Nephron progenitor cell (in vitro differentiated cells): ENCODE measurements at places on chromosomes 11 and 22.
A peak's percentile ranks its signal among the peaks of the same experiment; 100 is the strongest.

GRCh38 chr22:50526108-50526833, 873 bp upstream of the SCO2 start:
- peak; percentile 84 for DNase-seq
- H3K4me1 ChIP-seq, result peaks cover 23% of the 10 kb centered on the region
- H3K36me3 ChIP-seq, result peaks cover 12% of the 10 kb centered on the region
- no peak overlapping the region for H3K27ac ChIP-seq
- peaks cover 38% of the 10 kb centered on the region for H3K27me3 ChIP-seq

GRCh38 chr11:118921929-118922744, 3.6 kb downstream of the BCL9L start:
- peak; percentile 64 for DNase-seq
- peaks cover 79% of the 10 kb centered on the region for H3K4me1 ChIP-seq
- H3K27me3 ChIP-seq, result no peaks in the 10 kb centered on the region

DNA sequence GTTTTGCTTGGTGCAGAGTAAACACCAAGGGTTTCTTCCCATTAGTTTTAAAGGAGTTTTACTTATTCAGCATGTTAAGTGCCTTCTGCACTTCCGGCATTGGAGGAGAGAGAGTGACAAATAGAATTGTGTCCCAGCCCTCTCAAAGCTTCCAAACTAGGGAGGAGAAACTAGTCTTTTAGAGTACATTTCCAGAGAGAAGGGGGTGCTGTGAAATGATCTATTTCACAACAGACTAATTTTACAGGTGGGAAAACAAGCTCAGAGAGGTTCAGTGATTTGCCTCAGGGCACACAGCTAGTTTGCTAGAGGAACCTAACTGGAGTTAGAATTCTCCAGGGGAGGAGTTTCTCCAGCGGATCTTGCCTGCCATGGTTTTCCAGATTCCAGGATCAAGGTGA, 12.6 kb downstream of the MPST start:
- H3K27ac ChIP-seq, result peak overlapping the region; percentile 62
- H3K4me3 ChIP-seq, result no peak overlapping the region
- peaks cover 9% of the 10 kb centered on the region for H3K36me3 ChIP-seq
- H3K27me3 ChIP-seq, result peaks cover 9% of the 10 kb centered on the region
- H3K4me1 ChIP-seq, result peaks cover 30% of the 10 kb centered on the region
- DNase-seq, result no peak

DNA sequence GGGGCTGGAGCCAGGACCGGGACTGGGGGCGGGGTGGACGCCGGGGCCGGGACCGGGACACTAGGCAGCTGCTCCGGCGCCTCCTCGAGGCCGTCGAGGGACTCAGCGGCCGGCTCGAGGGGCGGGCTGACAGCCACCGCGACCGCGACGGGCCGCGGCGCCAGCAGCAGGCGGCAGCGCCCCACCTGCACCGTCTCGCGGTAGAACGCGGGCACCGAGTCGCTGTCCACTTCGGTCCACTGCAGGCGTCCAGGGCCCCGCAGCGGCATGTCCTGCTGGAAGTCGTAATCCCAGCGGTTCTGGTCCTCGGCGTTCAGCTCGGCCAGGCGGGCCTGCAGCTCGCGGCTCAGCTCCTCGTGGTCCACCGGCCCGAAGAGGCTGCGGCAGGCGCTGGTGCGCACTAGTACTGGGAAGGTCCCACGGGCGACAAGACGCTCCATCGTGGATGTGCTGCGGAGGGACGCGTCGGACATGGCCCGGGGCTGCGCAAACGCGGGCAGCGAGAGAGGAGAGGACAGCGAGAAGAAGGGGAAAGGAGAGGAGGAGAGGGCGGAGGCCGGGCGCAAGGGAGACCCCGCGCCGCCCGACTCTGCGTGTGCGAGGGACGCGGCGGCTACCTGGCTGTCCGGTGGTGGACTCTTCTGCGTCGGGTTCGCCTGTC, 428 bp downstream of the CDKN1C start:
- peaks cover 14% of the 10 kb centered on the region for H3K27me3 ChIP-seq
- H3K36me3 ChIP-seq, result peaks cover 11% of the 10 kb centered on the region
- peak overlapping the region; percentile 94 for H3K4me3 ChIP-seq
- peak; percentile 64 for DNase-seq
- H3K27ac ChIP-seq, result peak overlapping the region; percentile 21

DNA sequence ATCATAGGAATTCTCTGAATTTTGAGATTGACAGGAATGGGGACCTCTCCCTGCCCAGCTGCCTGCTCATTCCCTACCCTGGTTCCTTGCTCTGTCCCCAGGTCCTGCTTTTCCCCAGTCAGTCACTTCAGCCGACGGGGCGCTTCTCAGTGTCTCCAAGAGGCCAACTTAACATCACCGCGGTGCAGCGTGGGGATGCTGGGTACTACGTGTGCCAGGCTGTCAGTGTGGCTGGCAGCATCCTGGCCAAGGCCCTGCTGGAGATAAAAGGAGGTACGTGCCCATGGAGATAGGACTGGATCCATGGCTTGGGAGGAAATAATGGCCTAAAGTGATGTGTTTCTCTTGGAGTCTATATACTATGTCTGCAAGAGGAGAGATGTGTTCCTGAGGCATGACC, 7.0 kb downstream of the ROBO3 start:
- H3K4me1 ChIP-seq, result peaks cover 30% of the 10 kb centered on the region
- no peaks in the 10 kb centered on the region for H3K36me3 ChIP-seq

DNA sequence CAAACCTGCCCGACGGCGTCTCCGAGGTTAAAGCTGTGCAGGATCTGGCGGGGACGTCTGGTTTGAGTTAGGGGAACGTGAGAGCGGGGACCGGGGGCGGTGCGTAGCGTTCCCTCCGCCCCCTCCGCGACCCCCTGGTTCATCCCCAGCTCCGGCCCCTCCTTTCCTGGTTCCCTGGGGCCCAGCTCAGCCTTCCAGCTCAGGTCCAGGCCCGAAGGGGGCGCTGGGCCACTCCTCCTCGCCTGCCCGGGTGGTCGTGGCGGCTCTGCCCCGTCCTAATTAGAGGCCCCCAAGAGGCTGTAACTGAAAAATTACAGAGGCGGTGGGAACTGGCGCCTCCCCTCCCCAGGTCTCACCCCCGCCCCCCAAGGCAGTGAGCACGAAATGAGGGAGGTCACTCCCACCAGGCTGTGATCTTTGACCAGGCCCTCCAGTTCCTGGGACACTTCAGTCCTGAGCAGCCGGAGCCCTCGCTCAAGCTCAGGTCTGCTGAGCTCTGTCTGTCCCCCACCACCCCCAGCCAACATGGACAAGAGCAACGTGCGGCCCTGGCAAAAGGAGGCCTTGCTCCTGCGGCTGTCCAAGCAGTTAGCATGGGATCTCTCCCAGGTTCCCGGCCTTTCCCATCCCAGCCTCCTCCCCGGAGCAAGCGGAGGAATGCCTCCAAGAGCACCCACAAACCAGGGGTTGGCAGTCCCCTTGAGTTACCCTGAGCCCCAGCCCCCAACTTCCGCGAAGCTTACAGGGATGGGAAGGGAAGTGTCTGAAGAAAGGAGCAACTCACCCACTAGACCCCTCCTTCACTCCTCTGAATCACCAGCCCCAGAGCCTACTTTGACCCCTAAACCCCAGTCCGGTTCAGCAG, 3.3 kb downstream of the CD248 start:
- no peaks in the 10 kb centered on the region for H3K36me3 ChIP-seq
- peak overlapping the region; percentile 100 for H3K27ac ChIP-seq
- H3K4me1 ChIP-seq, result peaks cover 54% of the 10 kb centered on the region
- DNase-seq, result peak; percentile 79

- no peaks in the 10 kb centered on the region for H3K27me3 ChIP-seq
- H3K27ac ChIP-seq, result no peak overlapping the region
- peaks cover 74% of the 10 kb centered on the region for H3K4me1 ChIP-seq
- no peak overlapping the region for H3K4me3 ChIP-seq
Observed at GRCh38 chr11:64771861-64772260, 6.5 kb downstream of the SF1 start.

DNA sequence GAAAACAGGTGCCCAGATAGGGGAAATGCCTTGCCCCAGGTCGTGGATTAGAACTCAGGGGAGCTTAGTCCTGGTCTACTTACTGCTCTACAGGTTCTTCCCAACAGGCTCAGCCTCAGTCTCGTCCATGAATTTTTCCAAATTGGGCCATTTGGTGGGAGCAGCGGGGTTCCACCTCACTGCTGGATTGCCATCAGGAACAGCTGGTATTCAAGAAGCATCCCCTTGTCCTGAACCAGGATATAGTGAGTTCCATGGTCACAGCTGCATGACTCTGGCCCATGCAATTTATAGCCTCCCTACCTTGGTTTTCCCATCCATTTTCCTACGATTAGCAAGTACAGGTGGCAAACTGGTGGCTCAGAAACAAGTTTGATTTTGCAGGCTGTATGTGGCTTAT, 6.6 kb upstream of the UBE2L6 start:
- peaks cover 7% of the 10 kb centered on the region for H3K27me3 ChIP-seq
- no peak overlapping the region for H3K27ac ChIP-seq
- H3K4me1 ChIP-seq, result peaks cover 32% of the 10 kb centered on the region

DNA sequence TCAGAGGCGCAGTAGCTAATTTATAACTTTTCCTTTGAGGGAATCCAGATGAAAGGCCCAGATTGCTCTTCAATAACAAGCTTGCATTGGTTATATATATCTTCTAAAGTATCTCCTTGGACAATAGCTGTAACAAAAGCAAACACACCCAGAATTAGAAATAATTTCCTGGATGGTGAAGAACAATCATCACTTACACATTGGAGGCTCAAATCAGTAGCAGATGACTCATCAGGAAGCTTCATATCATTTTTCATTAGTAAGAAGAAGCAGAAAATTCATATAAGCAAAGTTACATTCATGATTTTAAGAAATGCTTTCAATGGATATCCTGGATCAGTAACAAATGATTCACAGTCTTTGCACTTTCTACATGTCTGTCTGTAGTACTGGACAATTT, 173.6 kb upstream of the CCDC90B start:
- no peak overlapping the region for H3K27ac ChIP-seq
- peaks cover 3% of the 10 kb centered on the region for H3K27me3 ChIP-seq
- no peak for DNase-seq
- no peaks in the 10 kb centered on the region for H3K36me3 ChIP-seq
- peaks cover 23% of the 10 kb centered on the region for H3K4me1 ChIP-seq
- H3K4me3 ChIP-seq, result no peak overlapping the region

DNA sequence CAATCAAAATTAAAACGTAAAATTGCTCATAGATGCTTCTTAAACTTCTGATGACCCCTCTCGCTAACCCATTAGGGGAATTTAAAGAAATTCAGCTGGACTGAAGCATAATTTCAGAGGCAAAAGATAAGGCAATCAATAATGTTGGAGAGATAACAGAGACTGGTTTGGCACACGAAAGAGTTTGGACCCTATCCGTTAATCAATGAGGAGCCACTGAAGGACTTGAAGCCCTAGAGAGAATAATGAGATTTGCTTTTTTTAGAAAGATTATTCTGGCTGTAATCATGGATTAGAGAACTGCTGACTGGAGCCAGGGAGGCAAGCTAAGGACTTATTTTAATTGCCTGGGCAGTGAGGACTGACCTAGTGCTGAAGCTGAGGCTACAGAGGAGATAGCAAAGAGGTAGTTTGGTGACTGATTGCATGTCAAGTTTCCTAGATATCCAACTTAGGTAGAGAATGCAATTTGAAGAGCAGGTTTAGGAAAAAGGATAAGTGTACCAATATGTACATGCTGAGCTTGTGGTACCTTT, 11.9 kb upstream of the ARHGAP42 start:
- H3K4me1 ChIP-seq, result peaks cover 3% of the 10 kb centered on the region
- H3K36me3 ChIP-seq, result no peaks in the 10 kb centered on the region
- H3K27ac ChIP-seq, result no peak overlapping the region

GRCh38 chr22:30262917-30263741, 3.5 kb downstream of the OSM start:
- no peak overlapping the region for H3K27ac ChIP-seq
- DNase-seq, result peak; percentile 95
- peaks cover 7% of the 10 kb centered on the region for H3K4me1 ChIP-seq
- H3K4me3 ChIP-seq, result no peak overlapping the region

- no peak overlapping the region for H3K4me3 ChIP-seq
- no peak overlapping the region for H3K27ac ChIP-seq
- no peak for DNase-seq
- H3K27me3 ChIP-seq, result peaks cover 3% of the 10 kb centered on the region
- H3K36me3 ChIP-seq, result no peaks in the 10 kb centered on the region
Observed at GRCh38 chr11:77188633-77189491, 60.8 kb downstream of the MYO7A start.

DNA sequence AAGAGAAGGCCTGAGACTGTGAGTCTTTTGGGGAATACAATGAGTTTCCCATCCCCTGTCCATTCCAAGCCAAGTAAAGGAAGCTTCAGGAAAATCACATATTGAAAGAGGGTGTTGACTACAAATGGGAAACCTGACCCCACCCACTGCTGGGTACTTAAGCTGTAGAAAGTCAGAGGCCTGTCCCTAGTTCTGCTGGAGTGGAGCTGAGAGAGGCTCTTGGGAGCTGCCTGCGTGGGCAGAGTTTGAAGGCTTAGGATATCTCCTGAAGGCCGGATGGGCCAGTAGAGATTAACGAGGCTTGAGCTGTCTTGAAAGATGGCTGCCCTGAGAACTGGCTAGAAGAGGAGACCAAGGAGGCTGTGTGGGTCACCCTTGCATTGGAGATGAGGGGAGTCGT, 176.2 kb upstream of the NECTIN1 start:
- H3K27ac ChIP-seq, result no peak overlapping the region
- no peaks in the 10 kb centered on the region for H3K36me3 ChIP-seq
- DNase-seq, result no peak

- peaks cover 55% of the 10 kb centered on the region for H3K4me1 ChIP-seq
- no peaks in the 10 kb centered on the region for H3K27me3 ChIP-seq
- H3K4me3 ChIP-seq, result peak overlapping the region; percentile 49
- H3K27ac ChIP-seq, result peak overlapping the region; percentile 57
- DNase-seq, result no peak
- H3K36me3 ChIP-seq, result peaks cover 5% of the 10 kb centered on the region
Observed at GRCh38 chr22:35894937-35895708, 133.5 kb downstream of the RBFOX2 start.

DNA sequence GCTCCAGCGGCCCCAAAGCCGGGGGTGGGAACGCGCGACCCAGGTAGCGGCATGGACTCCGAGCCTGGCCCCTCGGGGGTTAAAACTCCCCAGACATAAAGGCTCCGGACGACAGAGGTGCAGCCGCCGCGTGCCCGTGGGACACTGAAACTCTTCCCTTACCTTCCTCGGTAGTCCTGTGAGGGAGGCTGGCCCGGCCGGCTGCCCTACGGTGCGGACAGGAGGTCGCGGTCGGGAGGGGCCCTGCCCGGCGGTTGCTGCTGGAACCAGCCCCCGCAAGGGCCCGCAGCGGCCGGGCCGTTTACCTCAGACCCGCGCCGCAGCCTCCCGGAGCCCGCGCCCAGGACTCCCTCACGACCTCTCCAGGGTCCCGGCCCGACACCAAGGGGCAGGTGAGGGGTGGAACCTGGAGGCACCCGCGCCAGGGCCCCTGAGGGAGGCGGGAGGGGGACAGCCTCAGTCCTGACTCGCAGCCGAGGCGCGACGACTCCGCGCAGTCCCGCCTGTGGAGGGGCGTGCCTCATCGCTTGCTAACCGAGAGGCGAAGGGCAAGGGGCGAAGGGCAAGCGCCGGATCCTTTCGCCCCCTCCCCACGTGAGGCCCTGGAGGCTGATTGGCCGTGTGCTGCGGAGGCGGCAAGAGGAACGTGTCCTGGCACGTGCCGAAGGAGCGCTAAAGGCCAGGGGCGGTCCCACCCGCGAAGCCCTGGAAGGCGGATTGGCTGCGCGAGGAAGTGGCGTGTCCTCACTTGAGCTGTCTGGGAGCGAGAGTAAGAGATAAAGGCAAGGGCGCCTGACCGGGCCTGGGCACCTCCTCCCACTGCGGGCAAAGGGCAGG, at the start of gene UPB1:
Gene UPB1, plus strand, starts transcription at position 805 of the 837 bp plus-strand sequence. CDS start 72 bp downstream, outside the sequence.
- H3K27ac ChIP-seq, result no peak within 1 kb of the TSS
- H3K36me3 ChIP-seq, result peaks cover 4% of the 10 kb centered on the region
- H3K4me1 ChIP-seq, result peaks cover 35% of the 10 kb centered on the region
- peaks cover 89% of the 10 kb centered on the region for H3K27me3 ChIP-seq

GRCh38 chr11:92752122-92752521, 217.3 kb upstream of the MTNR1B start:
- H3K27ac ChIP-seq, result no peak overlapping the region
- H3K4me3 ChIP-seq, result no peak overlapping the region
- peaks cover 36% of the 10 kb centered on the region for H3K36me3 ChIP-seq
- DNase-seq, result no peak
- peaks cover 7% of the 10 kb centered on the region for H3K27me3 ChIP-seq
